Hair follicular keratinocyte (primary cell): ENCODE measurements at places on chromosomes 2 and 18. TPM values are rescaled to one million over a fixed set of nuclear protein-coding genes. Genes with fewer than 3 reads are reported as not detected.

Gene ABCG8
- total RNA-seq, result not detected in 2 replicates

Gene CCBE1
- total RNA-seq, result 9.2 and 9.8 TPM in 2 replicates

Gene CABLES1
- total RNA-seq, result 0.23 and 1.9 TPM in 2 replicates

Gene RFTN2
- not detected in 2 replicates for total RNA-seq

Gene SERPINB2
- total RNA-seq, result 51.8 and 59.3 TPM in 2 replicates

Gene UGT1A5
- not detected in 2 replicates for total RNA-seq

Gene ITGB6
- 58.8 and 59.2 TPM in 2 replicates for total RNA-seq

Gene MATN3
- 1.9 and 3.7 TPM in 2 replicates for total RNA-seq

Gene TMBIM1
- total RNA-seq, result 266 and 371 TPM in 2 replicates

Gene POTEJ
- not detected in 2 replicates for total RNA-seq

Gene OTOS
- not detected in 2 replicates for total RNA-seq

Gene APCDD1
- total RNA-seq, result 1.6 and 4.6 TPM in 2 replicates

Gene CHPF
- 171 and 235 TPM in 2 replicates for total RNA-seq

Gene MAPK4
- not detected in 2 replicates for total RNA-seq

Gene CNTNAP5
- not detected in 2 replicates for total RNA-seq

Gene PPP4R3B
- 24.8 and 33.8 TPM in 2 replicates for total RNA-seq

Gene ZNF514
- 4.8 and 6.2 TPM in 2 replicates for total RNA-seq

Gene RESP18
- total RNA-seq, result not detected in 2 replicates

Gene CYTIP
- total RNA-seq, result not detected in 2 replicates

Gene ALK
- under 0.01 TPM in 1 of 2 replicates, not detected in the other for total RNA-seq
